NCI-H1105 (cell line): ENCODE measurements at places on chromosomes 6 and 20.
A peak's percentile ranks its signal among the peaks of the same experiment; 100 is the strongest.

DNA sequence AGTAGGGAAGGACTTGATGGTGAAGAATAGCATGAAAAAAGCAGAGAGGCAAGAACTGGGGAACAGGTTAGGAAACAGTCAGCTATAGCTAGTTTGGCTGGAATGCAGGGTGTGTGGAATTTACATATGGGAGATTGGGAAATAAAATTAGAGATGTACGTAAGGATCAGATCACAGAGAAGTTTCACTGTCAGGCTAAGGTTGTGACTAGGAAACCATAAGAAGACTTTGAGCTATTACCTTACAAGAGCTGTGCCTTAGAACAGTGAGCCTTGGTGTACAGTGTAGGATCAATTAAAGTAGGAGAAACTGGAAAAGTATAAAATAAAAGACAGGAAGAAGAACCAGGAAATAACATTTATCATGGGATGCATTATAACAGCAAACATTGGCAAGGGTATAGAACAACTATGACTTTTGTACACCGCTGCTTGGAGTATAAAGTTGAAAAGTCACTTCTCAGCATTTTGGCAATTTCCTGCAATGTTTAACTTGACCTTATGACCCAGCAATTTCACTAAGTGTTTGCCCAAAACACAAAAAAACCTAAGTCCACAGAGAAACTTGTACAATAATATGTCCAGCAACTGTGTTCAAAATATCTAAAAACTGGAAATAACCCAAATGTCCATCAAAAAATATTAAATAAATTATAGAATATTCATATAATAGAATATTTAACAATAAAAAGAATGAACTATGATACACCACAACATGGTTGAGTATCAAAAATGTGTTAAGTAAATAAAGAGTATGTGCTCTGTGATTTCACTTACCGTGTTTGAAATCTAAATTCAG is 31.2 kb upstream of the SPTLC3 start:
- no peak for DNase-seq

DNA sequence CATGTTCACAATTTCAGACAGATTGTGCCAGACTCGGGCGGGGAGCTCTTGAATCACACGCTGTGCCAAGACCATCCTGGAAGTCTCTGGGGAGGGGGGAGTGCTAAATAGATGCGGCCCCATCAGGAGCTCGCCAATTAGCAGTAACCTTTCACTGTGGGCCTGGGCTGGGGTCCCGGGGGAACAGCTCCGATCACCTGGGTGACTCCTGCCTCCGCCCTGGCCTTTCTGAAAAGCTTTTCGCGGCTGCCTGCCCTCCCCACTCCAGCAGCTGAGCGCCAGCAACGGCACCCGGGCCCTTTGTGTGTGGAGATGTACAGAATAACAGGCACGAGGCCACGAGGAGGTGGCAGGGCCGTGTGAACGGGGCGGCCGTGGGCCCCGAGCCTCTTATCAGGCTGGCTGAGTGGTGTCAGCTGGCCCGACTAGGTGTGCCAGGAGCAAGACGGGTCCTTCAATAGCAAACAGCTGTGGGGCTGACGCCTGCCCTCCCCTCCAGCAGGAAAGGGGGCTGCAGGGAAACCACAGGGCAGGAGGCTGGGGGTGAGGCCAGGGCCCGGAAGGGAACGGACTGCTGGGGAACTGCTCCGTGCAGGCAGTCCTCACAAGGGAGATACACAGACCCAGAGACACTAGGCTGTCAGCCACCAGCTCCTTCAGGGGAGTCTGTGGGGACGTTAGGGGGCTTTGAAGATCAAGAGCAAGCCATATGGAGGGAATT is 56.8 kb downstream of the NOL4L start:
- peak; percentile 91 for DNase-seq

GRCh38 chr6:158222066-158222465 is 53.9 kb downstream of the GTF2H5 start:
- no peak for DNase-seq

DNA sequence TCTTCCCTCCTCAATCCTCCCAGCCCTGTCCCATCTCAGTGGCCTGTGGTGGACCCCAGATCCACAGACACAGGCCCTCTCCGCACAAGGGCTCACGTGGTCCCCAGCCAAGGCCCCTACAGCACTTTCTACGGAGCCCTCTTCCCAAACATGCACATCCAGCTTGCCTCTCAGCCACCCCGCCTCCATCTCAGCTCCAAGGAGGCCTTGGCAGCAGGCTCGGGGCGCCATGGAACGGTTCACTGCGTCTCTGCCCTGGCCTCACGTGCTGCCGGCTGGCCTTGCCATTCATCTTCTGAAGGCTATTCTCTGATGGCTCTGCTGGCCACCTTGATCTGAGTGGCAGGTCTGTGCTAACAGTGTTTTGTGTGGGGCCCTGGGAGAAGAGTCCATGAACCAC is 33.0 kb downstream of the GNAS-AS1 start:
- DNase-seq, result no peak

GRCh38 chr6:23608931-23609435 is 517.0 kb upstream of the NRSN1 start:
- no peak for DNase-seq
